ENCODE measurements at places on chromosomes 12 and 14.

- no peak for DNase-seq
Measured at GRCh38 chr12:25438638-25439037, 114.4 kb downstream of the LMNTD1 start.

- DNase-seq: no peak
Measured at GRCh38 chr14:105374389-105374788, 23.9 kb upstream of the TEX22 start.

- no peak for DNase-seq
Measured at GRCh38 chr12:16610001-16610585, 4.1 kb upstream of the LMO3 start.

- no peak for DNase-seq
Measured at GRCh38 chr14:68806526-68807147, 13.8 kb upstream of the ZFP36L1 start.

DNA sequence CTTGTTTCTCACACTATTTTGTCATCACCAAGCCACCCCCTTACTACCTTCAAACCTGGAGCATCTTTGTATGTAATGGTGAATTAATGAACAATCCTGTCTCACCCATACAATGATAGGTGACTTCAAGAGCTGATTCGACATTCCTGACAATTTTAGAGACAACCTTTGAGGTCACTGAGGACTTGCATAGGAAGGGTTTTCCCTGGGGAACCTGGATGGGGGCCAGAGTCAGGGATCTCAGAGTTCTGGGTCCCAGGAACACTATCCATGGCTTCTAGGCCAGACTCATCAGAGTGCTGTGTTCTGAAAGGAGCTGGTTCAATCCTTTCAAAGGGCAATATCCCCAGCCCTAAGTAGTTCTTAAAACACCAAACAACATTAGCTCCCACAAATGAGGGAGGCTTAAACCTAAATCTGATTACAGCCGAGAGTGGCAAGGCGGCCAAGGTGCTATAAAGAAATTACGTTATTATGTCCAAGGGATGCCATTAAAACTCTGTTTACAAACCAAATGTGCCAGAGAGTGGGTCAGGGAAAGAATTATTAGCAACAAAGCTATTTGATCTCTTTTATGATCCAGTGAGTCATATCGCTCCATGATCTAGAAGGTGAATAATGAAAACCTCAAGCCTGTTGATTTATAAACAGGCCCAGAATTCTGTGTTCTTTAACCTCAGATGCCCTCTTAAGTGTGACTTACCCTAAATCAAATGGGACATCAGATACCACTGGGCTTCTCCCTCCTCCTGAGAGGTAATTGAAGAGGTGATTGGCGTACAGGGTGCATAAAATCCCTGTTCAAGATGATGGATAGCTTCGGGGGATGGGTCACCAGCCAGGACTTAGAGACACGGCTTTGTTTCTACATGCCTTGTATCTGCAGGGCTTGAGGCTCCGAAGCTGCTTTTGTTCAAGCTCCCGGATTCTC, 230.2 kb upstream of the TBX3 start:
- no peak for DNase-seq

DNA sequence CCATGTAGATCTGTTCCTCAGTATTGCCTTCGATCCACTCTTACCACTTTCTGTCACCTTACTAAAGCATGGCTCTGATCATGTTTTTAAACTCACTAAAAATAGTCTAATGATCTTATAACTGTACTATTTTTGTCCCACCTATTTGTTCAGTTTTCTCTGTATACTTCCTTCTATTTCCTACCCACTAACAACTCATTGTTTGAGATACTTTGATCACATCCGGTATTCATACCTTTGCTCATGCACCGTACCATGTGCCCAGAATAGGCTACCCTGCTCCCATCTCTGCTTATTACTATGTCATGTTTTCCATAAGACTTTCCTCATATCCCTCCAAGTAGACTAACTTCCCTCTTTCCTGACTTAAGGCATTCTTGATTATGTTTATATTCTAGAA, 128.6 kb downstream of the MED13L start:
- DNase-seq: no peak

DNA sequence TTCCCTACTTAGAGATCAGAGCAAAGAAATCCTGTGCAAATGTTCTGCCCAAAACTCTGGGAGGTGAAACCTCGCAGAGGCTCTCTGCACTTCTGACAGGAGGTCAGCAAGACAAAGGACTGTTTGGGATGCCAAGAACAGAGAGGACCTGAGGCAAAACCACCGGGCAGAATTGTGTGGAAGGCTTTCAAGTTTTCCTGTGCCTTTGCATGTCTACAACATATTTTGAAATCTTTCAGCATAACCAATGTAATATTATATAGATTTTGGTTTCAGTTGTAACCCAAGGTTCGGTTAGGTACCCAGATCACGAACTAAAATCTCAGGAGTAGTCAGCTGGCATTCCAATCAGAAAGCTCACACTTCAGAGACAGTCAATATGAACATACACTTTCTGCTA, 99.4 kb upstream of the PLEKHA5 start:
- no peak for DNase-seq

- no peak for DNase-seq
Measured at GRCh38 chr12:82780517-82780916, 93.8 kb downstream of the TMTC2 start.

DNA sequence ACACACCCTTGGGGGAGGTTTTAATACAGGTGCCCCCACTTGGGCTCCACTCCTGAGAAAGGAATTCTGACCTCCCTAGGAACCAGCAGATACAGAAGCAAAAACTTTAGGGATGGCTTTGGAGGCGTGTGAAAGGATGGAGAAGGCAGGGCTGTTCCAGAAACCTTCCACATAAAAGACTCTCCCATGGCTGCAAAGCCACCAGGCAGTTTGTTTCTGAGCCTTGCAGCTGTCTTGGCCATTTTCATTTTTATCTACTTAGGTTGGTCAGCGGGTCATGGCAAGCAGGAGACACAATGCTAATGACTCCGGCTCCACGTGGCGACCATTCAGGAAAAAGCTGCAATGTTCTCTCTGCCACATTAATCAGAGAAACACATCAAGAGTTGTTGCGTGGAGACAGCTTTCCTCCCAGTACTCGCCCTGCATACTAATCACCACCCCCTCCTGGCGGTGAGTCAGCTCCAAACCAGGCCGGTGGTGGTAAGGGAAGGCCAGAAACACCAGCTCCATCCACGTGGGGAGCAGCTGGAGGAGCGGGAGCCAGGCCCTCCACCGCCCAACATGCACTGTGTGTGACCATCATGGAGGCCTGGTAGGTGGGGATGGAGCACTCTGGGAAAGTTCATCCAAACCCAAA, 30.9 kb upstream of the IRF2BPL start:
- DNase-seq: no peak

DNA sequence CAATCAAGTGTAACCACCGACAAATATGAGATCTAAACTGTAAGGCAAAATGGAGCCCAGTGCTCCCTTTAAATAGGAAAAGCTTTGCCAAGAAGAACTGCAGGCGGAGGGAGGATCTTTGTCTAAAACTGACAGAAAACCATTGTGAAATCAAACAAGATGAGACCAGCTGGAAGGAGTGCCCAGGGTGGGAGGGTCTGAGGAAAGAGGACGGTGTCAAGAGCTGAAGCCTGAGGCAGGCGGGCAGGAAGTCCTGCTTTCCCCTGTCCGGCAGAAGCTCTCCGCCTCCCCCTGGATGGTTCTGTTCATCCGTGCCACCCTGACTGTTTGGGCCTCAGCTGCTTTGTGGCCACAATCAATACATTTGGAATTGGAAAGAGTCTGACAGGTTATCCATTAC, 37.5 kb downstream of the CDC42BPB start:
- DNase-seq: no peak

- no peak for DNase-seq
Measured at GRCh38 chr14:59147007-59147406, 41.5 kb upstream of the DAAM1 start.

DNA sequence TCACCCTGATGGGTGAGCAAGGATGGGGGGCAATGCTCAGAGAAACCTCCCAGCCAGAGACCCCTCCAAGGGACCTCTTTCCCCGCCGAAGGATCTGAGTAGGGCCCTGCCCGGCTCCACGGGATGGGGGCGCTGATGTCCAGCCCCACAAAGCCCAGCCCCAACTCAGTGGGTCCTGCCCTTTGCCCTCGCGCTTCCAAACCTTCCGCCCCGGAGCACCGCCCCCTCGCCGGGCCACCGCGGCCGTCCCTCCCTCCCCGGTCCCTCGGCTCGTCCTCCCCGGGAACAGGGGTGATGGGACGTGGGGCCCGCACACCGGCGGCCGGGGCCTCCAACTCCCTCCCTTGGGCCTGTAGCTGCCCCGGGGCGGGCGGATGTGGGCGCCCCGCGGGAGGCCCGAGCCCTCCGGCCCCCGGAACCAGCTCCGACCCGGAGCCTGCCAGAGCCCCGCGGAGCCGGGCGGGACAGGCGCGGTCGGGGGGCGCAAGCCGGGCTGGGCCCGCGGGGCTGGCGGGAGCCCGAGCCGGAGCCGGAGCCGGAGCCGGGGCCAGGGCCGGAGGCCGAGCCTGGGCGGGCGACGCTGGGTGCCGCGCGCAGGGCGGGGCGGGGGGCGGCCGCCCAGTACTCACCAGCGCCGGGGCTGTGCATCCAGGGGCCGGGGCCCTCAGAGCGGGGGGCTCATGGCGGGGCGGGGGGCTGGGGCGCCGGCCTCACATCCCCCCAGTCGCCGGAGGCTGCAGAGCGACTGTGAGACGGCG, 386 bp downstream of the HDAC7 start:
- no peak for DNase-seq

DNA sequence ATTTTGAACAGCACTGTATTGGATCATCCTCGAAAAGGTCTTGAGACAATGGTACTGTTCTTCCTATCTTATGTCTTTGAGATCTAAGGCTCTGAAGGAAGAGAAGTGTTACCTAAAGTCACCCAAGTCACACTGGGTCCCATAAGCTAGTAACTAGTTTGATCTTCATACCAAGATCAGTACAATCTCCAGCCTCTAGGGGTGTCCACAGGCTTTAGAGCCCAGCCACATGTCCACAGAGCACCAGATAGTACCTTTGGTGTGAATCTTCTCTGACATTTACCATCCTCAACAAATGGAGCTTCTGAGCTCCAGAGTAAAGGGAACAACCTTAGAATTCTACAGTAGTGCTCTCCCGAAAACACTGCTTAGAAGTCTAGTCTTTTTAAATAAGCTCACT, 78.7 kb downstream of the KSR2 start:
- no peak for DNase-seq

GRCh38 chr14:102616799-102617198, 24.4 kb downstream of the RCOR1 start:
- DNase-seq: no peak

GRCh38 chr14:91372671-91373495, 44.7 kb downstream of the CCDC88C start:
- DNase-seq: no peak

- DNase-seq: no peak
Measured at GRCh38 chr14:79630288-79630960, 580.9 kb downstream of the DIO2 start.

GRCh38 chr14:99141236-99141635, 130.8 kb downstream of the BCL11B start:
- no peak for DNase-seq

- DNase-seq: no peak
Measured at GRCh38 chr14:100488057-100488456, 99.2 kb downstream of the BEGAIN start.

DNA sequence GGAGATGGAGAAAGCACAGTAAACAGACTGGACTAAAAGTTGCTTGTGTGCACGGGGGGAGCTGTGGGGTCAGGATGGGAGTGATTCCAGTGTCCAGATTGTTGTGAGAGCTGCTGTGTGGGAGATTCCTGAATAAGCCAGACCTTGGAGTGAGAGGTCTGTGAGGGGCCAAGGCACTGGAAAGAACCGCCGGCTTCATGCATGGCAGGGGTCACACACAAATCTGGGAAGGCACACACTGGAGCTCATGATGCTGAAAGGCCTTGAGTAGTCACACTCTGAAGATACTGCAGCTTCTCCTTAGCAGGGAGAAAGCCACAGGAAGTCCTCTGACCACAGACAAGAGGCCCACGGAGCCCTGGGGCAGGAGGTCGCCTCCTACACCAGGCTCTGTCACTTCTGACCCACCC, 23.1 kb downstream of the ADCY6 start:
- no peak for DNase-seq

DNA sequence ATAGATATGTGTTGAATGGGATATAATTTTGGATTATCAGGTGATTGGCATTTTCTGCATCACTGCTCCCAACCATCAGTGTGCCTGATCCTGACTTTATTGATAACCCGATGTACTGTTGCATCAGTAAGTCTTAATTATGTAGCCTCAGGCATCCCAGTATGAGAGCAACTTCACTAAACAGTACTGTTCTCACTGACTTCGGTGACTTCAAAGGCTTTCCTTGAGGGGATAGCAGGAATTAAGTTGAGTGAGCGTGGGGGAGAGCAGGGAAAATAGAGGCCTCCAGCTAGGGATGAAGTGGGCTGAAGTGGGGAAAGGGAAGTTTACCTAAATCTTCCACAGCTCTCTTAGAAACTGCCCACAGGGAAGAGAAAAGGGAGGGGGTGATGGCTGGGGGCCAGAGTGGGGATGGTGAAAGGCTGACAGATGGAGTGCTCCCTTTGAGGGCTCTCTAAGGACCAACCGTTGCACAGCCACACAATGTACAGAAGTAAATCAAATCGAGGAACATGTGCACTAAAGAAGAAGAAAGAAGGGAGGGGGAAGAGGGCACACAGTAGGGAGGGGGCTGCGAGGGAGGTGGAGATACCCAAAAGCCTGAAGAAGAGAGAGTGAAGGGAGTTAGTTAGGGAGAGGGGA, 10.7 kb upstream of the NEUROD4 start:
- DNase-seq: no peak

GRCh38 chr12:65826353-65827171, 2.3 kb downstream of the HMGA2 start:
- DNase-seq: no peak

DNA sequence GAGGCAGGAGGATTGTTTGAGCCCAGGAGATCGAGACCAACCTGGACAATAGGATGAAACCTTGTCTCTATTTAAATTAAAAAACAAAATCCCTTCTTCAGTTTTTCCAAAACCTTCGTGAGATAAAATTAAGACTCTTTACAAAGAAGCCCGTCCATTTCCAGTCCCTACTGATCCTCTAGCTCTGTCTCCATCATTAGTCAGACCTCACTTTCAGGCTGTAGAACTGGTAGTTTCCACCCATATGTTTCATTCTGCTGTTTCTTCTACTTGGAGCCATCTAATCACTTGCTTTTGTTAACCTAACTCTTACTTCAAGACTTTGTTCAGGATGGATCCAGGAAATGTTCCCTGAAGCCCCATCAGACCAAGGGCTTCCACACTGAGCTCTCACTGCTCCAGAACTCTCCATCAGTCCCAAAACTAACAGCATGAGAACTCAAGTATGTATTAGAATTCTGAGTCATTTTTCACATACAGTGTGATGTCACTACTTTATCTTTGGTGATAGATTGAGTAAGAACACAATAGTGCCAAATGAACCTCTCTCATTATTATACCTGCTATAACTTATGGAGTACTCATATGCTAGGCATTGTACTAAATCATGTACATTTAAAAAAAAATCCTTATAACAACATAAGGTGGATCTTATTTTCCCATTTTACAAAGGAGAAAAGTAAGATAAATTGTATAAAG, 90.8 kb downstream of the PRICKLE1 start:
- no peak for DNase-seq

- DNase-seq: no peak
Measured at GRCh38 chr12:119486599-119487154, 106.9 kb upstream of the TMEM233 start.

All from stimulated activated CD8-positive, alpha-beta memory T cell treated with anti-CD3 and anti-CD28 coated beads, Interleukin-4, amount 100 ng/mL, for 1 hour (primary cell).